PC-9 (cell line): ENCODE measurements at places on chromosomes 11 and 22. TPM values are rescaled to one million over a fixed set of nuclear protein-coding genes. Genes with fewer than 3 reads are reported as not detected.

GRCh38 chr11:67120881-67121710 is 2.0 kb downstream of the KDM2A start:
- H3K4me3 ChIP-seq: peak overlapping the region; percentile 83
- H3K27me3 ChIP-seq: no peaks in the 10 kb centered on the region
- H3K4me1 ChIP-seq: peaks cover 13% of the 10 kb centered on the region

GRCh38 chr11:76798202-76798581 is 15.0 kb downstream of the TSKU start:
- no peaks in the 10 kb centered on the region for H3K27me3 ChIP-seq
- no peak overlapping the region for H3K27ac ChIP-seq
- peaks cover 42% of the 10 kb centered on the region for H3K4me1 ChIP-seq
- no peak for DNase-seq
- H3K4me3 ChIP-seq: no peak overlapping the region
- H3K36me3 ChIP-seq: peaks cover 48% of the 10 kb centered on the region

DNA sequence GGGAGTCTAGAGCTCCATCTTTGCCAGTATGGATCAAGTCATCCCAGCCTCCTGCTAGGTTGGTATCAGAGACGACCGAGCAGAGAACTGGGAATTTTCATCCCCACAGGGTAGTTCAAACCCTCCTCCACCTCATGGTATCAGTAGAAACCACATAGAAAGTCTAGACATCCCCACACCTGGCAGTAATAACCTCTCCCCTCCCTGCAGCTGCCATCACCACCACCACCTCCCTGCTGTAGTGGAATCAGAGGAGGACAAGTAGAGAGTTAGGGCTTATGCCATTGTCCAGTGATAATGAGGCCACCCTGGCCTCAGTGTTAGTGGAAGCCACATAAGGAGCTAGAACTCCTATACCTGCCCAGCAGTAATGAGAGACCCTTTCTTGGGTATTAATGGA is 34.3 kb downstream of the BTG4 start:
- H3K4me3 ChIP-seq: no peak overlapping the region
- H3K27me3 ChIP-seq: no peaks in the 10 kb centered on the region
- H3K36me3 ChIP-seq: no peaks in the 10 kb centered on the region
- no peak overlapping the region for H3K27ac ChIP-seq
- no peak for DNase-seq

- H3K27ac ChIP-seq: no peak overlapping the region
- H3K4me3 ChIP-seq: no peak overlapping the region
- no peaks in the 10 kb centered on the region for H3K4me1 ChIP-seq
- no peaks in the 10 kb centered on the region for H3K27me3 ChIP-seq
- DNase-seq: no peak
Observed at GRCh38 chr22:44289414-44290171, 23.2 kb downstream of the SHISAL1 start.

- H3K27me3 ChIP-seq: no peaks in the 10 kb centered on the region
- H3K4me3 ChIP-seq: no peak overlapping the region
- H3K27ac ChIP-seq: no peak overlapping the region
- no peak for DNase-seq
- no peaks in the 10 kb centered on the region for H3K36me3 ChIP-seq
- H3K4me1 ChIP-seq: peaks cover 4% of the 10 kb centered on the region; the same call in 1 of the 2 replicates
Observed at GRCh38 chr11:76880314-76880713, 19.6 kb downstream of the ACER3 start.

Gene TPBGL
- total RNA-seq: not detected in 2 replicates

Gene GVQW3
- 11.1 and 12.5 TPM in 2 replicates for total RNA-seq
